ENCODE measurements at places on chromosomes 11 and 22.

GRCh38 chr22:33874206-33874605 is 46.1 kb downstream of the LARGE1 start:
- no peak for DNase-seq

GRCh38 chr22:27794226-27794625 is 7.3 kb downstream of the MN1 start:
- DNase-seq = no peak

DNA sequence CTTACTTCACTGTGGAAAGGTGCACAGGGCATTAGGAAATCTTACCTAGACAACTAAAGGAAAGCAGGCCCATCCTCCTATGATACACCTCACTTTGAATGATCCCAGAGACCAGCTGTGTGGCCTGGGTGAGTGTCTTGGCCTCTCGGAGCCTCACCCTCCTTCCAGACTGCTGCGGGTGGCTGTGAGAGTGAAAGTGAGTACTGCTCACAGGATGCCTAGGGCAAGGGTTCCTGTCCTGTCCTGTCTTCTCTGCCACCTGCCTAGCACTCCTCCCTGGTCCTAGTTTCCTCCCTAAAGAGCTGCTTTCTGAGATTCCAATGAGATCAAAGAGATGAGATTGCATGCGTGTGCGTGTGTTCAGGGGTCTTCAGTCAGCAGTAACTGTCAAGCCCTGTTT is 19.5 kb upstream of the ADORA2A start:
- no peak for DNase-seq

- no peak for DNase-seq
Observed at GRCh38 chr11:90840071-90840470, 617.2 kb upstream of the CHORDC1 start.

DNA sequence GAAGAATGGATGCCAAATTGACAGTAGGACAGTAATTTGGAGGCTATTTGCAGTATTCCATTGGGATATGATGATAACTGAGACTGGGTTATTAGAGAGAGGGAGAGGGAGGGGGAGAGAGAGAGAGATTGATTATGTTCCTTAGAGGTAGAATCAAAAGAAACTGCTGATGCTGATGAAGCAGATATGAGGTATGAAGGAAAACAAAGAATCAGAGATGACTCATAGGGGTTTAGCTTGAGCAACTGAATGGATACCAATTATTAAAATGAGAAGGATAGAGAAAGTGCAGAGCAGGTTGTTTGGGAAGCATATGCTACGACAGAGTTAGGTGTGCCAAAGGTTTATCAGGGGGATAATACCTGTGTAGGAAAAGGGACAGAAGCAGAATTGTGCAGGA is 12.8 kb upstream of the NUCB2 start:
- DNase-seq = no peak

DNA sequence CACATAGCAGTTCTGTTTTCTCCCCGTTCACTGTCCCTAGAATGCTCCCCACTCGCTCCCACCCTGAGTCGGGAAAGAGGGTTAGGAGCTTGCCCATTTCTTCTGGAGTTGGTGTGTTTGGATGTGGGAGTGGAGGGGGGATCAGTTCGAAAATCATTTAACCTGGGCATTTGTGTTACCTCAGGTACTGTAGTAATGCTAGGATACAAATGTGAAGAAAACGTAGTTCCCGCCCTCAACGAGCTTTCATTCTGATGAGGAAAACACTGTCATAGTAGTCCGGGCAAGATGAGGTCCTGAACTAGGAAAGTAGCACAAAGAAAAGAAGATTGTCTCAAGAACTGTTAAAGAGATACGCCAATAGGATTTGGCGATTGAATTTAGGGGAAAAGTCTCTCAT is 539 bp downstream of the SDHD start:
- DNase-seq = no peak

DNA sequence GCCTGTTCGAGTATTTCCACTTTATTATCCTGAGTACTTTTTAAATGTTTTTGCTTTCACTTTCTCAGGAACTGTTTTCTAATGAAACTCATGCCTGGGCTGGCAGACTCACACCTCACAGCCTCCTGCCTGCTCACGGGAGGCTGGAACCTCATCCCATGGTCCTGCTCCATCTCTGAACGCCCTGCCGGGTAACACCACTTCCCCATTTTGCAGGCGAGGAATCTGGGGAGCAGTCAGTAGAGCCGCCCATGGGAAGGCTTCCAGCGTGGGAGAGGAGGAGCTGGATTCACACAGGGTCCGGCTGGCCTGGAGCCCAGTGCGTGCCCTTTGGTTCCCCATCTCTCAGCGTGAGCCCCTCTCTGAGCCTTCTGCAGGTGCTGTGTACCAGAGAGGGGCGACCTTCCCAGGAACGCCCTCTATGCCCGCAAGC is 53.6 kb downstream of the SCUBE1 start:
- no peak for DNase-seq

DNA sequence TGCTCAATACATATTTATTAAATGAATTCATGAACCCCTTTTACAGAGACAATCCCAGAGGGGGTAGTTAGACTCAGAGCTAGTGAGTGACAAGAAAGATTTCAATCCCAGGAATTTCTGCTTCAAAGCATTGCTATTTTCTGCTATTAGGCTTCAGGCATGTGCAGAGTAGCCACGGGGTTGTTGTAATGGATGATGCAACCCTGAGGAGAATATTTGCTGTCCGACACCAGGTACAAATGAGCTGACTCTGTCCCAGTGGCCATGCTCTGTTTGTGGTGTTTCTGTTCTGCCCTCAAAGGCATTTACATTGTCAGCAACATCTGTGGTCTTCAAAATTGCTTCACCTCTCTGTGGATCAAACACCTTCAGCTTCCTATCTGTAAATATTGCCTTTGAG is 102.6 kb downstream of the CSNK2A3 start:
- no peak for DNase-seq

GRCh38 chr11:48109046-48109666 is 107.5 kb upstream of the OR4B1 start:
- peak; percentile 46 for DNase-seq

DNA sequence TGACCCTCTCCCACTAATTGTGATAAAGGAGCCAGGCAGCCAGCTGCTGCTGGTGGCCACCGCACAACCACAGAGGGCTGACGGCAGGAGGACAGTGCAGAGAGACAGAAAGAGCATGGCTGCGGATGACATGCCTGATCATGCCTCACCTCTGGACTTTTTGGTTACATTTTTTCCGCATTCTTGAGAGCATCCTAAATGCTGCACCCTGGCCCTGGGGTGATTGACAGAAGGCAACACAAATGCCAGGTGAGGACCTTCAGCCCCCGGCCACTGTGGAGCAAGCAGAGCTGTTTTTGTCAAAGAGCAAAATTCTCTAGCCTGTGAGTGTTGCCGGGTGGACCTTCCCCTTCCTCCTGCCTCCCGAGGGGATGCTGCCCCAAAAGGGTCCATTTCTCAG is 78.5 kb downstream of the RPS6KA4 start:
- no peak for DNase-seq

DNA sequence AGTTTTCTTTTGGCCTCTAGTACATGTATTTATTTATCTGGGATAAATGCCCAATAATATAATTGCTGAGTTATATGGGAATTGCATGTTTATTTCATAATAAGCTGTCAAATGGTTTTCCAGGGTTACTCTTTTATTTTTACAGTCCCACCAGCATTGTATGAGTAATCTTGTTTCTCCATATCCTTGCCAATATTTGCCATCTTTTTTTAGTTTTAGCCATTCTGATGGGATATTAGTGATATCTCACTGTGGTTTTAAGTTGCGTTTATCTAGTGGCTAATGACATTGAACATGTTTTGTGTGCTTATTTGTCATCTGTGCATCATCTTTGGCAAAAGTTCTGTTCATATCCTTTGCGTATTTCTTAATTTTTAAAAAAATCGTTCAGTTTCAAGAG is 372.8 kb upstream of the CCDC179 start:
- DNase-seq = no peak

DNA sequence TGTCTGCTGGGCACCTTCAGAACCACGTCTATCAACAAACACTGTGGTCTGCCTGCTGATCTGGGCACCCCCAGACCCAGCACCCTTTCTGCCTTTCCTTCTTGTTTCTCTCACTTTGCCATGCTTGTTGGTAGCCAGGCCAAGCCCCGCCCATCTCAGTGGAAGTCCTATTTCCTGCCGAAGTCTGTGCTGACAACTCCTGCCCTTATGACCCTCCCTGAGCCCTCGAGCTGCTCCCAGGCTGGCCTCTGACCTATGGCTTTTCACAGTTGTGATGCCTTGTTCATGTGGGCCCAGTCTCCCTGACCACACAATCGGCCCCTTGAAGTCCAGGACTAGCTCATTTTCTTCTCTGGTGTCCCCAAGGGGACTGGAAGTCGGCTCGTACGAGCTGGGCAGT is 132.1 kb downstream of the DSCAML1 start:
- peak; percentile 0 for DNase-seq

- DNase-seq = no peak
Observed at GRCh38 chr11:10298342-10298741, 4.3 kb upstream of the SBF2 start.

GRCh38 chr22:27510024-27510423 is 291.5 kb downstream of the MN1 start:
- no peak for DNase-seq

- DNase-seq = no peak
Observed at GRCh38 chr11:27857014-27857413, 156.8 kb upstream of the BDNF start.

- no peak for DNase-seq
Observed at GRCh38 chr11:44596525-44597276, 31.2 kb downstream of the CD82 start.

DNA sequence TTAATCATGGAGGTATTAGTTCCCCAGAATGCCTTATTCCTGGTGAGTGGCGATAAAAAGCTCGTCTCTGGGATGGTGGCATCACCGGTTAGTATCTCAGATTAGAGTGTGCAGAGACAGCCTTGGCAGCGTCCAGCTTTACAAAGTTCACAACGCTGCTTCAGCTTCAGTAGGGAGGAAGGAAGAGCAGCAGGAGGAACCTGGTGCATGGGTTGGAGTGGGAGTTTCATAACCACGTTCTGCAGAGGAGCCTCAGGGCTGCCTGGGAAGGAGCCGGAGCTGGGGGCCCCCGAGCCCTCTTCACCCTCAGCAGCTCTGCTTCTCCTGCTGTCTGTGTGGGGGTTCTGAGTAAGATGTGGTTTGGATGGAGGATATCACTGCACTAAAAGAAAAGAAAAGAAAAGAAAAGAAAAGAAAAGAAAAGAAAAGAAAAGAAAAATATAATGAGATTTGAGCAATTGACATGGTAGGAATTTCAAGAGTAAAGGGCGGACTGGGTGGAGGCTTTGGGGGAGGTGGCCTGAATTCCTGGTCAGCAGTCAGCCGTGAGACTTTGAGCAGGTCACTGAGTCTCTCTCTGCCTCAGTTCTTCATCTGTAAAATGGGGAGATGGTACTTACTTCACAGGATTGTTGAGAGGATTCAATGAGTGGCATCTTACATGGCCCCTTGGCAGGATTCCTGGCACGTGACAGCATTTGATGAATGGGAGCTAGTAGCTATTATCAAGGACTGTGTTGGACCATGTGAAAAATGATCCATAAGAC is 6.5 kb downstream of the ASPHD2 start:
- no peak for DNase-seq

Data from kidney capillary endothelial cell (primary cell).